H9 (cell line): ENCODE measurements at places on chromosomes 1 and 21.

DNA sequence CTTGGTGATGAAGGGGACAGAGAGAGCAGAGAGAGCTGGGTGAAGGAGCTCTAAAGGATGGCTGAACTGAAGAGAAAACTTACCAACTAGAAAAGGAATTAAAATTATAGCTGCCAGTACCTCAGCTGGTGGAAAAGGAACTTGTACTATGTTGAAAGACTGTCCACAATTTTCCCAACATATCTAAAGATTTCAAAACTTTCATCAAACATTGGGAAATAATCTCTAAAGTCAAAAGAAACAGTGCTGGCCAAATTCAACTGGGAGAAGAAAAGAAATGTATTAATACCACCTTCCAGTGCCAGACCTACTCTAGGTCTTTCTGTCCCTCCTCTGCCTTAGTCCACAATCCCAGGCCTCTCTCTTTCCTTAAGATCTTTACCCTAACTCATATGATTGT, 6.1 kb downstream of the SMG5 start:
- no peak overlapping the region for H3K27ac ChIP-seq
- H3K4me1 ChIP-seq = no peaks in the 10 kb centered on the region
- no peak overlapping the region for H3K4me3 ChIP-seq
- H3K36me3 ChIP-seq = peaks cover 80% of the 10 kb centered on the region

GRCh38 chr1:19033926-19034680, 77.6 kb upstream of the IFFO2 start:
- no peak for DNase-seq
- H3K27me3 ChIP-seq = no peaks in the 10 kb centered on the region
- no peaks in the 10 kb centered on the region for H3K4me1 ChIP-seq
- no peak overlapping the region for H3K4me3 ChIP-seq

GRCh38 chr21:40792691-40793456, 54.1 kb downstream of the DSCAM start:
- no peak overlapping the region for H3K27ac ChIP-seq
- H3K4me1 ChIP-seq = no peaks in the 10 kb centered on the region
- no peak overlapping the region for H3K4me3 ChIP-seq
- DNase-seq = no peak
- H3K27me3 ChIP-seq = no peaks in the 10 kb centered on the region

- no peaks in the 10 kb centered on the region for H3K4me1 ChIP-seq
- H3K27ac ChIP-seq = no peak overlapping the region
- H3K27me3 ChIP-seq = no peaks in the 10 kb centered on the region
- DNase-seq = no peak
- peaks cover 25% of the 10 kb centered on the region for H3K36me3 ChIP-seq
- no peak overlapping the region for H3K4me3 ChIP-seq
Observed at GRCh38 chr1:21269461-21270085, 20.7 kb downstream of the ECE1 start.

- H3K27me3 ChIP-seq = no peaks in the 10 kb centered on the region
- DNase-seq = no peak
- peaks cover 9% of the 10 kb centered on the region; the same call in 1 of the 2 replicates for H3K36me3 ChIP-seq
- H3K4me3 ChIP-seq = peak overlapping the region; percentile 81
Observed at GRCh38 chr1:184388971-184389370, 2.1 kb downstream of the C1orf21 start.

GRCh38 chr1:234916840-234917239, 211.8 kb downstream of the TOMM20 start:
- H3K36me3 ChIP-seq = peaks cover 8% of the 10 kb centered on the region
- H3K27me3 ChIP-seq = no peaks in the 10 kb centered on the region
- H3K27ac ChIP-seq = no peak overlapping the region
- no peak overlapping the region for H3K4me3 ChIP-seq
- no peak for DNase-seq

- no peak overlapping the region for H3K27ac ChIP-seq
- no peak for DNase-seq
- H3K27me3 ChIP-seq = no peaks in the 10 kb centered on the region
- no peaks in the 10 kb centered on the region for H3K4me1 ChIP-seq
- no peaks in the 10 kb centered on the region for H3K36me3 ChIP-seq
Observed at GRCh38 chr1:174425121-174425520, 22.6 kb upstream of the GPR52 start.

GRCh38 chr1:16993521-16994038, 13.2 kb upstream of the MFAP2 start:
- no peak overlapping the region for H3K4me3 ChIP-seq
- H3K27ac ChIP-seq = no peak overlapping the region
- H3K36me3 ChIP-seq = peaks cover 23% of the 10 kb centered on the region
- DNase-seq = no peak

- DNase-seq = no peak
- H3K4me3 ChIP-seq = no peak overlapping the region
- H3K27ac ChIP-seq = no peak overlapping the region
- no peaks in the 10 kb centered on the region; the same call in 2 of the 3 replicates for H3K36me3 ChIP-seq
- H3K4me1 ChIP-seq = no peaks in the 10 kb centered on the region
- no peaks in the 10 kb centered on the region for H3K27me3 ChIP-seq
Observed at GRCh38 chr1:55747408-55747841, 532.3 kb upstream of the USP24 start.

DNA sequence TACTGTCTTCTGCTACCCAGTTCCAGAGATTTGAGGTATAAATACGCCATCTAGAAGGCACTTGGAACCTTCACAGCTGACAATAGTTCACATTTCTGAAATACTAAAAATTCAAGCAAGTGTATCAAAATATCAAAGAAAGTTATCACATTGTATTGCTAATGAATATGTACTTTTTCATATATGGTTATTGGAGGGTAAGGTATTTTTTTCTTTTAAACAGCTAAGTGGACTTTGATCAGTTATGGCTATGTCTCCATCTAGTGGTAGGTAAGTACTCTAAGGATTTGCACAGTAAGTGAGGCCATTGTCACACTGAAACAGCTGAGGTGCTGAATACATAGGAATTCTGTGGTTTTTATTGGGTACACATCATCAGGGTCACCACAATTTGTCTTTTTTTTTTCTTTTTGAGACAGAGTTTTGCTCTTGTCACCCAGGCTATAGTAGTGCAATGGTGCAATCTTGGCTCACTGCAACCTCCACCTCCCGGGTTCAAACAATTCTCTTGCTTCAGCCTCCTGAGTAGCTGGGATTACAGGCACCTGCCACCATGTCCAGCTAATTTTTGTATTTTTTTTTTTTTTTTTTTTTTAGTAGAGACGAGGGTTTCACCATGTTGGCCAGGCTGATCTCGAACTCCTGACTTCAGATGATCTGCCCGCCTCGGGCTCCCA, 49.1 kb upstream of the CR2 start:
- no peaks in the 10 kb centered on the region for H3K4me1 ChIP-seq
- DNase-seq = no peak
- H3K4me3 ChIP-seq = no peak overlapping the region

DNA sequence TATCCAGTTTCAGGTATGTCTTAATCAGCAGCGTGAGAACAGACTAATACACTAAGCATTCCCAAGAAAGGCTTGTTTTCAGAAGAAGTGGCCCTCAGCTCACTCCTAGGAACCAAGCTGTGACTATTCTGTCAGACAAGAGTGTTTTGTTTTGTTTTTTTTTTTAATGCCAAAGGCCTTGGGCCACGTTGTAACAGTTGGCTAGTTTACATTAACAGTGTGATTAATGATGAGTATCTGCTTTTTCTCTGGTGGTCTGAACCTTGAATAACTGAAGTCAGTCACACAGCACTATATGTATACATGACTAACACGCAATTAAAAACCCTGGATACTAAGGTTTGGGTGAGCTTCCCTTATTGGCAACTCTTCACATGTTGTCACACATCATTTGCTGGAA, 21.9 kb downstream of the DPYD start:
- no peak overlapping the region for H3K4me3 ChIP-seq
- no peaks in the 10 kb centered on the region for H3K36me3 ChIP-seq
- DNase-seq = no peak

- peak overlapping the region; percentile 63 for H3K27ac ChIP-seq
- H3K4me3 ChIP-seq = peak overlapping the region; percentile 98
- H3K36me3 ChIP-seq = peaks cover 29% of the 10 kb centered on the region
- peaks cover 2% of the 10 kb centered on the region; the same call in 1 of the 2 replicates for H3K4me1 ChIP-seq
- peak; percentile 77 for DNase-seq
- H3K27me3 ChIP-seq = no peaks in the 10 kb centered on the region
Observed at GRCh38 chr1:12615865-12616708, 1.9 kb downstream of the DHRS3 start.

- H3K27me3 ChIP-seq = no peaks in the 10 kb centered on the region
- no peaks in the 10 kb centered on the region; the same call in 1 of the 2 replicates for H3K4me1 ChIP-seq
- no peak overlapping the region for H3K4me3 ChIP-seq
- peak; percentile 14 for DNase-seq
- no peaks in the 10 kb centered on the region for H3K36me3 ChIP-seq
Observed at GRCh38 chr1:202264726-202265125, 71.1 kb downstream of the LGR6 start.

GRCh38 chr1:66213491-66213890, 320.5 kb upstream of the SGIP1 start:
- H3K4me1 ChIP-seq = no peaks in the 10 kb centered on the region
- H3K27me3 ChIP-seq = no peaks in the 10 kb centered on the region
- no peak overlapping the region for H3K4me3 ChIP-seq
- H3K27ac ChIP-seq = no peak overlapping the region
- DNase-seq = no peak
- H3K36me3 ChIP-seq = no peaks in the 10 kb centered on the region

DNA sequence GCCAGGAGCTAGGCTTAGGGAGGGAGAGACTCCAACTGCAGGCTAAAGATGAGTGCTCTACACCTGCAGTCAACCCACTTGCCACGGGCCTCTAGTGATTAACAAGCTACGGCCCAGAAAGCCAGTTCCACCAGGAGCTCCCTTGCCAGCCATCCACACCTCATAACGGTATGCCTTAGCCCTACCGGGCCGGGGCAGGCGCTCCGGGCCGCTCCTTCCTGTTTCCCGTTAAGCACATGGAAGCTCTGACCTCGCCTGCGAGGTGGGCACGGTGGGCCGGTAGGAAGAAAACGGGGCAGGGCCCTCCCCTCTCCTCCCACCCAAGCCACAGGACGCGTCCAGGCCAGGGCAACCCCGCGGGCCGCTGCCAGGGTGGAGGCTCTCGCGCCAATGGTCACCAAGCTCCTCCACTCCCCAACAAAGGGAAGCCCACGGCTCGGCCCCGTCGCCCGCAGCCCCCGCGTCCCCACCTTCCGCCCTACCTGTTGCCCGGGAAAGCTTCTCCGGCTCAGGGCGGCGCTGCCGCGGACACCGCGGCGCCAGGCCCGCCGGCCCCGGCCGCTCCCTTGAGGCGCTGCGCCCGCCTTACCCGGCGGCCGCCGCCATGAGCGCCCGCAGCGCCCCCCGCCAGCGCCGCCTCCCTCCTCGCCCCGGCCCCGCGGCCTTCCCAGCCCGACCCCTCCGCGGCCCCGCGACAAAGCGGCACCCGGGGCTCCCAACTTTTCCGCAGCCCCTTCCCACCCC, 627 bp downstream of the CERS2 start:
- no peak overlapping the region for H3K27ac ChIP-seq
- DNase-seq = peak; percentile 41
- peaks cover 5% of the 10 kb centered on the region for H3K36me3 ChIP-seq
- H3K27me3 ChIP-seq = no peaks in the 10 kb centered on the region

DNA sequence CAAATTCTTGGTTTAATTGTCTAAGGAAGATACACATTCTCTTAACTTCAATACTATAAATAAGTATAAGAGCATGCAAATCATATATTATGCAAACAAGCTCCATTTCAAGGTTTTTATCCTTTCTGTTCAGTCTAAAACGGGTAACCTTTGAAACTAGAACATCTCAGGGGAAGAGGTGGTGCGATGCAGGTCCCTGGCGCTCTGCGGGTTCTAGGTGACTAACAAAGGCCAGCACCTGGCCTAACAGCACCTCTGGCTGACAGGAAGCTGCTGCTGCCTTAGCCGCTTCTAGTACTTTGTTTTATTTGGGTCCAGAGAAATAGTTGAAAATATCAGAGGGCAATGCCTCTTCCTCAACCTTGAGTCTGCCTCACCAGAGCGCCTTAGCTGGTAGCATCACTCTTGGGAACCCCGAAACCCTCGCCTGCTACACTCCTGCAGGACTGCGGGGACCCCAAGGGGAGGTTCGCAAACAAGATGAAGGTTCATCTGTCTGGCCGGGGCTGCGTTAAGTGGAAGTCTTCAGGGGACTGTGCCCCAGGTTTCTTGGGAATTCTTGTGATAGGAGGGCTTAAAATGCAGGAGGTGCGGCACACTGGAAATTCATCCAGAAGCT, 45.5 kb downstream of the PRDM15 start:
- H3K27me3 ChIP-seq = no peaks in the 10 kb centered on the region
- no peaks in the 10 kb centered on the region for H3K4me1 ChIP-seq
- peaks cover 17% of the 10 kb centered on the region for H3K36me3 ChIP-seq
- DNase-seq = no peak
- H3K27ac ChIP-seq = no peak overlapping the region
- no peak overlapping the region for H3K4me3 ChIP-seq

DNA sequence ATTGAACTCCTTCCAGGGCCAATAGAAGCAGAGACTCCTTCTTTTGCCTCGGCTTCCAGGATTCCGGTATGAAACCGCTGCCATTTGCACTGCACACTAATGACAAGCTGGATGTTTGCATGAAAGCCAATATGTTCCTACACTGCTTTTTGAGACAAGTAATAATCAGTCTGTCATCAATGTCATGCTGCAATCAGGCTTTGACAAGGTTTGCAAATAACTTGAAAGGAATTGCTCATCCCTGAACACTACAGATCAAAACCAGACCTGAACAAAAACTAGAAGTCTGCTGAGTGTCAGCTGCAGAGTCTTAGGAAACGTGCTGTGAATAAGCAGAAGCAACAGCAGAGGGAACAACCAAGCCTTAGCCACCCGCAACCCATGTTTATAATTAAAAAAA, 720.7 kb upstream of the CXADR start:
- H3K36me3 ChIP-seq = no peaks in the 10 kb centered on the region
- H3K4me3 ChIP-seq = no peak overlapping the region
- no peak for DNase-seq

GRCh38 chr1:213268221-213268620, 217.2 kb downstream of the RPS6KC1 start:
- H3K27ac ChIP-seq = no peak overlapping the region
- no peaks in the 10 kb centered on the region for H3K4me1 ChIP-seq
- H3K27me3 ChIP-seq = no peaks in the 10 kb centered on the region
- DNase-seq = no peak
- H3K4me3 ChIP-seq = no peak overlapping the region
- no peaks in the 10 kb centered on the region; the same call in 1 of the 3 replicates for H3K36me3 ChIP-seq

DNA sequence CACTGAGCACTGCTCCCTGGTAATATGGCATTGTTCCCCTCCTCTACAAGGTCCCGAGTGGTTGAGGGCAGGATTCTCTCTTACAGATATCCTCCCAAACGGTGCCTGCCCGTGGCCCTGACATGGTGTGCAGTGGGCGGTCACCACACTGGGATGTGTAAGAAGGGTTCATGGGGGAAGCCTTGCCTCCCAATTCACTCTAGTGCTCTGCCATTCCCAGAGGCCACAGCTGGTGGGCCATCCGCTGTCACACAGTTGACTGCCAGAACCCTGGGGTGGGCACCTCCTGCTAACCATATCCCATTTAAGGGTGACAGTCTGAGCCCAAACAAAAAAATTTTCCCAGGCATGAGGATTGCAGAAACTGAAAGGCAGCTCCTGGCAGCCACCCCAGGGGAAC, 9.1 kb downstream of the GJA5 start:
- no peak overlapping the region for H3K4me3 ChIP-seq
- no peaks in the 10 kb centered on the region for H3K27me3 ChIP-seq
- H3K36me3 ChIP-seq = no peaks in the 10 kb centered on the region
- no peaks in the 10 kb centered on the region for H3K4me1 ChIP-seq
